Endodermal cell (in vitro differentiated cells): ENCODE measurements at places on chromosomes 5 and 9. TPM values are rescaled to one million over a fixed set of nuclear protein-coding genes. Genes with fewer than 3 reads are reported as not detected.

DNA sequence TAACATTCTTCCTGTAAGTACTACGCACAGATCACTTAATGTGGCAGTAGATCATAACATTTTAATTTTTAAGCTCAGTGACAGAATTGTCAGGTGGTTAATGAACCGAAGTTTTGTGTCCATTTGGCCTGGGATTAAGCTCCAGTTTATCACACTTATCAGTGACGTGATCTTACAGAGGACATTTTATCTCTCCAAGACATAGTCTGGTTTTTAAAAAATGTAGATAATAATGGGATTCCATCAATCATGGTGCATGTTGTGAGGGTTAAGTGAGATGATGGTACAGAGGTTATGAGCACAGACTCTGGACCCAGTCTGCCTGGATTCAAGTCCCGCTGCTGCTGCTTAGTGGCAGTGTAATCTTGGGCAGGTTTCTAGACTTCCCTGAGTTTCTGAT, 66.0 kb upstream of the ZFAND5 start:
- no peak for DNase-seq

TAF11L10 gene
- not detected in 3 replicates for total RNA-seq

DNA sequence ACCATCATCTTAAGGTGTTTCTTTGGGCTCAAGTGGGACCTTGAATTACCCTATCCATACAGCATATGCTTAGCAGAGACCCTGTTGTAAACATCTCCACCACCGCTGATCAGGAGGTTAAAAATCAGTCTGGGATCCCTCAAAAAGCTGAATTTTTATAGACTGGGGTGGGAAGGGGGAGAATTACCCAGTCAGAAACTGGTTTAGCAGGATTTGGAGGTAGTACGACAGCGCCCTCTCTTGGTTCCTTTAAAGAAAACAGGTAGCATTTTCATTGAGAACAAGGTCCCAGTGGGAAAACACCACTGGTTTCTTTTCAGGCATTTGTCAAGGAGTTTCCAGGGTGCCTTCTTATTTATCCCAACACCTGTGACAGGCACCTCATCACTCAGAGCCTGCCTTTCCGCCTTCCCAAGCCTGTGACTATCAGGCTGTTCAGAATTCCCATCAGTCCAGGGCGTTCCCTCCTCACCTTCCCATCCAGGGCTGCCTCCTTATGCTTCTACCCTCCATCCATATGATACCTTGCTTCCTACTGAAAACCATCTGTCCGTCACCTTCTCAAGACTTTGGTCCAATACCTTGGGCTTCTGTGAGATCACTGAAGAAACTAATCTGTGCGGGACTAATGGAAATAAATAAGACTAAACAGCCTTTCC, 203.8 kb upstream of the RAI14 start:
- DNase-seq, result peak; percentile 48

DNA sequence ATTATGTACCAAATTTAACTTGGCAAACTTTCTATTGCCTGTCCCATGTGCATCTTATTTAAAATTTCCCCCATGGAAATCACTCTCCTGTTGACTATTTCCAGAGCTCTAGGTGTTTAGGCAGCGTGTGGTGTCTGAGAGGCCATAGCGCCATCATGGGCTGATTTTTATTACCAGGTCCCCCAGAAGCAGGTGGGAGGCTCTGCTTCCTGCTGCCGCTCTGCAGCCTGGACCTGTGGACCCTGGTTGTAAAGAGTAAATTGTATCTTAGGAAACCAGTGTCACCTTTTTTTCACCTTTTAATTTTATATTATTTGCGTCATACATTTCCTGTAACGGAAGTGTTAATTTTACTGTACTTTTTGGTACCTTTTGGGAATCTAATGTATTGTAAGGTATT, 6.4 kb downstream of the HNRNPAB start:
- no peak for DNase-seq

DNA sequence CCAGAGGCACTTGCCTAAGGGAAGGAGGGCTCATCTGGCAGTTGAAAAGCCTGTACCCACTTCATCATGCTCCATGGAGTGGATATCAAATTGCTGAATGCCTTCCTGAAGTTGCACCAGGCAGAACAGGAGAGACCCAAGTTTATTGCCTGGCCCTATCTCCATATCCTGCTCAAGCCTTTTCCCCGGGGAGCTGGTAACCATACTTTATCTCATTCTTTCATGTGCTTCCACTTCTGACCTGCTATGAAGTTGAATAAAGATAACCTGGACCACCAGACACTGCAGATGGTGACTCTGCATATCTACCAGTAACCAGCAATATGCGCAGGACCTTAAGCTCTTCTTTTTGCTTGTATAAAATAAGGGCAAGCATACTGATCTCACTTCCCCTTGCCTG, 1397.5 kb upstream of the CDH6 start:
- DNase-seq, result peak; percentile 51

- DNase-seq, result no peak
These were observed 766 bp upstream of the LRRC26 start for GRCh38 chr9:137170486-137171148.

GRCh38 chr9:14372437-14373335, 58.7 kb upstream of the NFIB start:
- peak; percentile 88 for DNase-seq

FCN2 gene
- not detected in 3 replicates for total RNA-seq

- no peak for DNase-seq
These were observed 647.3 kb downstream of the BRINP1 start for GRCh38 chr9:118721923-118722322.
